Activated CD8-positive, alpha-beta memory T cell treated with anti-CD3 and anti-CD28 coated beads for 1 hour (primary cell): ENCODE measurements at places on chromosomes 13 and 19.

DNA sequence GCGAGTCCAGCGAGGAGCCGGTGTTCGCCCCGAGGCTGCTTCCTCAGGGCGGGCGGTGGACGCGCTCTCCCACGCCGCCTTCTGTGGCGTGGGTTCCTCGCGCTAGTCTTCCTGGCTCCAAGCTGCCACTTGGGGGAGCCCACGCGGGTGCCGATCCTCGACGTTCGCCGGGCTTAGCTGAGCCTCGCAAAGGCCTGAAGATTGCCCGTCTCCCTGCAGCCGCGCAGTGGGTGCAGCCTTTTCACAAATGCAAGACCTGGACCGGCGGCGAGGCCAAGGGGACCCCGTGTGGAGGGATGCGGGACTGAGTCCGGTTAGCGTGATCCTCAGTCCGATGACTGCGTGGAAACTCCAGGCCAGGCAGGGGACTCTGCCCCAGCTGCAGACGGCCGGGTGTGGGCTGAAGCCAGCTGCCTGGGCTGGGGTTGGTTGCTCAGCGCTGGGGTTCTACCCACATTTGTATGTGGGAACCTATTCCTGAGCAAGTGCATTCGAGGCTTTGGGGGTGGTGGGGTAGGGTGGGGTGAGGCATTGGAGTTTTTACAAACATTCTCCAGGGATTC is 16.6 kb upstream of the LRP3 start:
- peak; percentile 55 for DNase-seq

DNA sequence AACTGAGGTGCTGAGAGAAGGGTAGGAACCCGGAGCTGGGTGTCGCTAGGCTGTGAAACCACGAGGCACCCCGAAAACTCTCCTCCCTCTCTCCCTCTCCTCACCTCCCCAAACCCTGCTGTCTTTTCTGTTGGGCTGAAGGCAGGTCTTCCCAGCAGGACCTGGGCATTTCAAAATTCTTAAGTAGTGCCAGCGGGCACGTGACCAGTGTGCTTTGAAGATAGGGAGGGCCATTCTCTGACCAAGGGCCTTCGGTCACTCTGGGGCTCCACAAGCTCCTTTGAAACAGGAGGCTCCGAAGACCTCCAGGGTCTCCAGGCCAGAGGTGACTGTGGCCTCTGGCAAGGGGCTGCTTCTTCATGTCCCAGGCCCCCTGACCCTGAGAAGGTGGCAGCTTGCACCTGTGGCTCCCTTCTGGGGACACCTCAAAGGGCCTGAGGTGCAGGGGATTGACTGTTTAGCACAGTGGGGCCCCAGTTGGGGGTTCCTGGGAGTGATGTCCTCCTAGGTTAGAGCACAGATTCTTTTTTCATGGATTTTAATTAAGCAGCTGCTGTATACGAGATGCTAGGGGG is 48.3 kb downstream of the DNM2 start:
- DNase-seq = no peak

DNA sequence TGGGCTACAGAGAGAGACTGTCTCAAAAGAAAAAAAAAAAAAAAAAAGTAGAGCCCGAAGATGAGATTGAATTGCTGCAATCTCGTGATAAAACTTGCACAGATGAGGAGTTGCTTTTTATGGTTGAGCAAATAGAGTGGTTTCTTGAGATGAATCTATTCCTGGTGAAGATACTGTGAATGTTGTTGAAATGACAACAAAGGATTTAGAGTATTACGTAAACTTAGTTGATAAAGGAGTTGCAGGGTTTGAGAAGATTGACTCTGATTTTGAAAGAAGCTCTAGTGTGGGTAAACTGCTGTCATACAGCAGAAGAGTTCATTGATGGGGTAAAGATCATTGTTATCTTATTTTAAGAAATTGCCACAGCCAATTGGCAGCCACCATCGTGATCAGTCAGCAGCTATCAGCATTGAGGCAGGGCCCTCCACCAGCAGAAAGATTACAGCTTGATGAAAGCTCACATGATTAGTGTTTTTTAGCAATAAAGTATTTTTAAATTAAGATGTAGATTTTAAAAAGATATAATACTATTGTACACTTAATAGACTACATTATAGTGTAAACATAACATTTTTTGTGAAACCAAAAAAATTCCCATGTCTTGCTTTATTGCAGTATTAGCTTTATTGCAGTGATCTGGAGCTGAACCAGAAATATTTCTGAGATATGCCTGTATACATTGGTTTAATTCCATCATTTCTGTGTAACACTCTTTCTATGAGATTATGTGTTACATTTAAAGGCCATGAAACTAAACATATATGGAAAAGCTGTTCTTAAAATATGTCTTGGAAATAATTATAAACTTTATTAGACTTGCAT is 43.1 kb downstream of the ZMYM2 start:
- DNase-seq = no peak

- DNase-seq = no peak
Observed at GRCh38 chr19:44803442-44804428, 5.2 kb upstream of the BCAM start.

DNA sequence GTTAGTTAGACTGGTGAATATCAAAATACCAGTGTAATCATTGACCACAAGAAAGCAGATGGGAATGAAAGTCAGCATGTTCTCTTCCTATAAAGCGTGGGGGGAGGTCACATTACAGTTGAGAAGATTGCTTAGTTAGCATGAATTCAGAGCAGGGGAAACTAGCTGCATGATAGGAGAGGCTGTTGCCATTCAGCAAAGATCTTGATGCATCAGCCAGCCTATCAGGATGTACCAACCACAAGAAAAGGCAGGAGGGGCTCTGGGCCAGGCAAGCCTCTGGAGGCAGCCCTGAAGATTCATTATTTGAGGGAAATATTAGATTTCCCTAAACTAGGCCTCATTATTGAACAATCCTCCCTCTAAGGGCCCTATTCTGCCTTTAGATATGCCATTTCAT is 5.0 kb upstream of the MTMR6 start:
- no peak for DNase-seq
